Sciatic nerve (tissue), 2 donors: ENCODE measurements at places on chromosomes 11 and 22. TPM values are rescaled to one million over a fixed set of nuclear protein-coding genes. Genes with fewer than 3 reads are reported as not detected.

Gene IGSF9B
- 13.5 TPM for total RNA-seq

Gene P2RX6
- 2.3 TPM for total RNA-seq

Gene SELENOH
- total RNA-seq, result 77.5 TPM

Gene PYGM
- 8.1 TPM for total RNA-seq

Gene TRIM51
- not detected for total RNA-seq

Gene KREMEN1
- 21.5 TPM for total RNA-seq

Gene RGL4
- total RNA-seq, result 1.2 TPM

Gene CARD16
- total RNA-seq, result 40.4 TPM

Gene GPHA2
- not detected for total RNA-seq

Gene PARVA
- 176 TPM for total RNA-seq

Gene STK33
- 3.1 TPM for total RNA-seq

Gene GGT1
- 9.0 TPM for total RNA-seq

Gene PRODH
- total RNA-seq, result 23.5 TPM

Gene CASP5
- 0.76 TPM for total RNA-seq

Gene TRPM5
- not detected for total RNA-seq

Gene TSPAN32
- 7.3 TPM for total RNA-seq

Gene UQCR10
- 42.0 TPM for total RNA-seq

Gene GNAZ
- total RNA-seq, result 22.8 TPM

Gene CNTN5
- not detected for total RNA-seq

Gene STX3
- total RNA-seq, result 19.3 TPM

Gene BIRC3
- total RNA-seq, result 22.3 TPM

Gene TH
- 0.36 TPM for total RNA-seq

Gene SLC22A6
- total RNA-seq, result not detected

Gene IPO7
- total RNA-seq, result 67.9 TPM

Gene OR2D3
- not detected for total RNA-seq

Gene OR52I2
- not detected for total RNA-seq

Gene PCNX3
- 23.9 TPM for total RNA-seq

Gene INSC
- 8.3 TPM for total RNA-seq

Gene CD3E
- total RNA-seq, result 2.5 TPM

Gene SLC5A1
- not detected for total RNA-seq

Gene CDON
- 29.4 TPM for total RNA-seq

Gene PELI3
- 14.8 TPM for total RNA-seq

Gene POU2F3
- total RNA-seq, result not detected

Gene NRIP3
- 0.62 TPM for total RNA-seq

Gene POU2AF3
- 3.1 TPM for total RNA-seq

Gene OR10V1
- total RNA-seq, result not detected

Gene MRGPRE
- total RNA-seq, result not detected

Gene MIAT
- total RNA-seq, result 2.7 TPM

Gene CCDC188
- total RNA-seq, result 6.8 TPM

Gene SLC22A12
- total RNA-seq, result not detected
